ENCODE measurements at places on chromosomes 6 and 20.

GRCh38 chr6:144305985-144306384 lies 20.9 kb downstream of the UTRN start:
- no peak for DNase-seq

DNA sequence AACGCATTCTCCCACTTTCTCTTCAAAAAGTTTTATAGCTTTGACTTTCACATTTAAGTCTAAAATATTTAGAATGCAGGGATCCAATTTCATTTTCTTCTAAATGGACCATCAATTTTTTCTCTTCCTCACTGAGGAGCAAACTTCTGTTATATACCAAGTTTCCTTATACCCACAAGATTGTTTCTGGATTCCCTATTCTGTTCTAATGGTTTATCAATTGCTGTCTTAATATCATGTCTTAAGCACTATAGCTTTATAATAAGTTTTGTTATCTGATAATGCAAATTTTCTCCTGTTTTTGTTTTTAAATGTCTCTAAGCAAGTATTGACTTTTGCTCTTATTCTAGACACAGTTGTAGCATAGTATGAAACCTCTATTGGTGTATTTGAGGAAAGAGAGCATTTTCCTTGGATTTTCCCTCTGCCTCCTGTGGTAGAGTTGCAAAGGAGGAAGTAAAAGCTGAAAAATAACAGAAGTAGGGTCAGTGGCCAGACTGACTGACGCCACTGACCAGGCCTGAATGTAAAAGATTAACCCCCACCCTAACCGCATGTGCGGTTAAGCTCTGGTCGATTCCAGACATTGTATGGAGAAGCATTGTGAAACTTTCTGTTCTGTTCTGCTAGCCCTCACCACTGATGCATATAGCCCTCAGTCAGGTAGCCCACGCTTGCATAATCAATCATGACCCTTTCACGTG lies 40.3 kb downstream of the GPX5 start:
- DNase-seq, result no peak

GRCh38 chr6:101266063-101266462 lies 127.4 kb upstream of the GRIK2 start:
- no peak for DNase-seq

GRCh38 chr6:91082311-91082832 lies 495.5 kb upstream of the MAP3K7 start:
- DNase-seq, result no peak

DNA sequence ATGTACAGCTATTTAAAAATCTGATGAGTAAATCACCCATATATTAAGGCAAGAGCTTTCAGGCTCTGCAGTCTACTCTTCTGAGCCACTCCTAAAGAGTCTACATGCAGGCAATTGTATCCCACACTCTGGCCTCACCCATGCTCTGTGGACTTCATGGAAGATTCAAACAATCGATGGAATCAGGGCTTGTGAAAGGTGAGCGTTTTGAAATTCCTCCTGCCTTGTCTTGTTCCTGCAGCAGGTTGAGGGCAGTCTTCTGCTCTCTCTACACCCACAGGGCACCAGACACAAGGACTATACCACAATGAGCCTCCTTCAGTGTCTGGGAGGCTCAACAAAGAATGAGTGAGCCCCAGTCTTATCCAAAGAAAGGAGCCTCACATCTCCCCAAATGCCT lies 51.1 kb downstream of the TBC1D7 start:
- no peak for DNase-seq

DNA sequence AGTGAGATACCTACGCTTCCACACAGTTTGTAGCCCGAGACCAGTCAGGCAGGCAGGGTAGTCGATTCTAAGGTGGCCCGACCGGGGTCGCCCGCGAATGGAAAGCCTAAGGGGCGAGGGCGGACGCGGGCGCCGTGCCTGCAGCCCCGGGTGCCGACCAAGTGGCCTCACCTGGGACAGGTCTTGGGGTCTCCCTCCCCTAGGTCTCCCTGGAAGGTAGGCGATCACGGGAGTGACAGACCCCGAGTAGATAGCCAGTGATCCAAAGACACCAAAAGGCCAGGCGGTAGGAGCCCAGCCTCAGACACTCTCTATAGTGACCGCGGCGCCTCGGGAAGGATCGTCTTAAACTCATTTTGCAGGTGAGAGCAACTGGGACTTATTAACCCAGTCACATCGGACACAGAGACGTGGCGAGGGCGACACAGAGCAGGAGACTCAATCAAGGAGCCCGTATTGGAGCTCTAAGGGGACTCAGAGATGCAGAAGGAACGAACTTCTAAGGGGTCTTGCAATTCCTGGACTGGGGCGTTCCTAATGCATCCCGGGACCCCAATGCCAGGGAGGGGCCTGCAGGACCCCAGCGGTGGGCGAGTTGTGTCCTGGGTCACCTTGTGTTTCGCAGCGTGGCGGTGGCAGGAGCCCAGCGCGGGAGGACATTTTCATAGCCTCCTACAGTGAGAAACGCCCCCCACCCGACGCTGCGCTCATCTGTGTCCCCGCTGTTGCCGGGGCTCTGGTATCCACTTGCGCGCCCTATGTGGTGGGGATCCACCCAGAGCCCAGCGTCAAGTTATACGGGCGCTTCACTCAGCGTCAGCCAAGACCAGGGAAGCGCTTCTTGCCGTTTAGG lies 2.1 kb upstream of the VSX1 start:
- no peak for DNase-seq

- DNase-seq, result no peak
These were observed 253.7 kb upstream of the SUPT3H start for GRCh38 chr6:45631396-45631795.

- DNase-seq, result no peak
These were observed 25.2 kb downstream of the MEI4 start for GRCh38 chr6:77678048-77678447.

GRCh38 chr20:327186-328026 lies 2.1 kb downstream of the SOX12 start:
- DNase-seq, result peak; percentile 52

GRCh38 chr6:19844689-19845088 lies 7.5 kb downstream of the ID4 start:
- DNase-seq, result no peak

- DNase-seq, result no peak
These were observed 38.5 kb upstream of the PTPRK start for GRCh38 chr6:128558924-128559323.

- no peak for DNase-seq
These were observed 125.9 kb upstream of the CD93 start for GRCh38 chr20:23212011-23212410.

GRCh38 chr20:45581702-45582101 lies 2.6 kb upstream of the WFDC8 start:
- DNase-seq, result no peak

All from stimulated activated CD4-positive, alpha-beta T cell treated with anti-CD3 and anti-CD28 coated beads, Interleukin-15, amount 100 ng/mL, for 1 hour (primary cell).